Activated T-helper 1 cell treated with anti-CD3 and anti-CD28 coated beads, Interleukin-2, amount 50 U/mL, for 16 hours (primary cell): ENCODE measurements at places on chromosomes 2 and 18.

DNA sequence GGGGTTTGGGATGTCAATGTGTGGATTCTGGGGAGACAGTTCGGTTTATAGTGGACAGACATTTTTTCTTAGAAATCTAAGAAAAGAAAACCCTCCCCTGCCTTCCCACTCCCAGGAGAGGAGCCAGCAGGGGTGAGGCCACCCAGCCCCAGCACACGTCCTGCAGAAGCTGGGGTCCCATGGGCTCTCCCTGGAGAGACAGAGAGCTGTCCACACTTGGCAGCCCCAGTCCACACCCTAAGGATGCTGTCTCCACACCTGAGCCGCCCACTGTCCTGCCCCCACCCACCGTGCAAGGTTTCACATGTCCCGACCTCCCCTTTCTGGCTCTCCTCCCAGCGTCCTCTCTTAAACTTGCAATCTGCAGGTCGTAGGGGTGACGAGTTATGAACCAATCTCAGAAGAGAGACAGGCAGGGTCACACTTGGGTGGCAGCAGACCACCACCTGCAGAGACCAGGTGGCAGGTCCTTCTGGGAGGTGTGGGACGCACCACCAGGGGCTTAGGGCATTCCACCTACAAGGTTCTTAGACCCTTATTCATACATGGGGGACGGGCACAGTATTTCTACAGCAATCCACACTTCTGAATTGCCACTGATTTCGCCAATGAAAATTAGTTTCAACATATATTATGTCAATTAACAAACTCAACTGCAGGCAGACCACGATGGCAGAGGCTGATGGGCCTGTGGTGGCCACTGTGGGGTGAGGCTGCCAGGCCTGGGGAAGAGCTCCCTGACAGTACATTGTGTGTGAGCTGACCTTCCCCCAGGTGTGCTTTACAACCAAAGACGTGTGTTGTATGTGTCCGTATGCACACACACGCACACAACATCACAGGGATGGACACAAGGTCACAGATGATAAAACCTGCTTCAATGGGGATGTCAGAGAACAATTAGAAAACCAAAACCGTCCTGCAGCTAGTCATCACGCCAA, 158.5 kb downstream of the TPO start:
- no peak for DNase-seq

GRCh38 chr2:229563388-229563787, 151.0 kb downstream of the DNER start:
- no peak for DNase-seq

- no peak for DNase-seq
Observed at GRCh38 chr2:228801451-228801850, 469.6 kb downstream of the PID1 start.

- no peak for DNase-seq
Observed at GRCh38 chr2:189584686-189585085, 4.1 kb upstream of the SLC40A1 start.

GRCh38 chr2:215613280-215613679, 177.4 kb upstream of the FN1 start:
- no peak for DNase-seq

DNA sequence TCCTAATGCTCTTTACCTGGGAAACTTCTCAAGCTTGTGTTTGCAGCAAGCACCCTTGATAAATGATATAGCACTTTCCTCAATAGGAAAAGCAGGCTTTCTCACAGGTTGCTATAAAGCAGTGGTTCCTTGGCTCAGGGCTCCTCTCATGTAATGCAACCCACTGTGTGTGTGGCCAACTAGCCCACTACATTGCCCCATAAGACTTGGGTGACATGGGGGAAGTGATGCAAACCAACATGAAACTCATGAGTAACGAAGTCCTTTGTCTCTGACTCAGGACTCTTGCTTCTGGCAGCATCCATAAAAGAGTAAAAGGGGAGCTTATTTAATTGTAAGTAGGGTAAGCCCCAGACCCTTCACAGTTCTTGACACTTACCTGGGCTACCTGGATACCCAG, 106.9 kb downstream of the COL4A4 start:
- DNase-seq: no peak

DNA sequence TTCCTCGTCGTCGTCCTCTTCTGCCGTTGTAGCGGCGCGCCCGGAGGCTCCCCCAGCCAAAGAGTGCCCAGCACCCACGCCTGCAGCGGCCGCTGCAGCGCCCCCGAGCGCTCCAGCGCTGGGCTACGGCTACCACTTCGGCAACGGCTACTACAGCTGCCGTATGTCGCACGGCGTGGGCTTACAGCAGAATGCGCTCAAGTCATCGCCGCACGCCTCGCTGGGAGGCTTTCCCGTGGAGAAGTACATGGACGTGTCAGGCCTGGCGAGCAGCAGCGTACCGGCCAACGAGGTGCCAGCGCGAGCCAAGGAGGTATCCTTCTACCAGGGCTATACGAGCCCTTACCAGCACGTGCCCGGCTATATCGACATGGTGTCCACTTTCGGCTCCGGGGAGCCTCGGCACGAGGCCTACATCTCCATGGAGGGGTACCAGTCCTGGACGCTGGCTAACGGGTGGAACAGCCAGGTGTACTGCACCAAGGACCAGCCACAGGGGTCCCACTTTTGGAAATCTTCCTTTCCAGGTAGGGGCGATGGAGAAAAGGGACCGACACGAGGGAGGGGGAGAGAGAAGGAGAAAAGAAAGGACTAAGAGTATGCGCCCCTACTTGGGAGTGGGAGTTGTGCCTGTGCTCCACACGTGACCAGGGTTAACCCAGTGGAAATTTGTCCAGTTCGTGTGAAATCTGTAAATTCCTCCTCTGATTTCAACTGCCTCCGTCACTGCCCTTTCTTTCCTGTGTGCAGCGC, 800 bp downstream of the HOXD13 start:
- DNase-seq: no peak

GRCh38 chr2:230661072-230661957, 51.3 kb upstream of the CAB39 start:
- no peak for DNase-seq

- no peak for DNase-seq
Observed at GRCh38 chr2:164569378-164569777, 51.9 kb downstream of the GRB14 start.

GRCh38 chr18:34880882-34881834, 160.1 kb upstream of the MAPRE2 start:
- DNase-seq: no peak

- DNase-seq: no peak
Observed at GRCh38 chr2:3198119-3198518, 179.5 kb downstream of the EIPR1 start.

- no peak for DNase-seq
Observed at GRCh38 chr2:146661473-146662096, 1183.2 kb upstream of the ACVR2A start.

- no peak for DNase-seq
Observed at GRCh38 chr2:54114936-54115283, 505 bp upstream of the ACYP2 start.

DNA sequence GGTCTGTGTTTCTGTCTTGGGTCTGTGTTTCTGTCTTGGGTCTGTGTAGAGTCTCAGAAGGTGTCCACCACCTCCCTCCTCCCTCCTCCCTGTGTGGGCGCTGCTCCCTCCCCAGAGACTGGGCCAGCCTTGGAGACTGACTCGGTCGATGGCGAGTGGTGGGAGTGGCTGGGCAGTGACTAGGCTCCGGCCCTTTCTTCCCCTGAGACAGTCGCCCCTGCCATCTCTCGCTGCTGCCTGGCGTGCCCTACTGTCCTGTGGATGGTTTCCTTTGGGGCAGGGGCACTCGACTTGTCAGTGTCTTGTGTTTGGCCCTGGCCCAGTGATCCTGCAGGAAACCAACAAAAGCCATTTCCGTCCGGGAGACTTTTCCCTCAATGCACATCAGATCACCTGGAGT, 215.8 kb downstream of the NDUFA10 start:
- no peak for DNase-seq

GRCh38 chr18:38747153-38747552, 1181.6 kb upstream of the CELF4 start:
- no peak for DNase-seq

DNA sequence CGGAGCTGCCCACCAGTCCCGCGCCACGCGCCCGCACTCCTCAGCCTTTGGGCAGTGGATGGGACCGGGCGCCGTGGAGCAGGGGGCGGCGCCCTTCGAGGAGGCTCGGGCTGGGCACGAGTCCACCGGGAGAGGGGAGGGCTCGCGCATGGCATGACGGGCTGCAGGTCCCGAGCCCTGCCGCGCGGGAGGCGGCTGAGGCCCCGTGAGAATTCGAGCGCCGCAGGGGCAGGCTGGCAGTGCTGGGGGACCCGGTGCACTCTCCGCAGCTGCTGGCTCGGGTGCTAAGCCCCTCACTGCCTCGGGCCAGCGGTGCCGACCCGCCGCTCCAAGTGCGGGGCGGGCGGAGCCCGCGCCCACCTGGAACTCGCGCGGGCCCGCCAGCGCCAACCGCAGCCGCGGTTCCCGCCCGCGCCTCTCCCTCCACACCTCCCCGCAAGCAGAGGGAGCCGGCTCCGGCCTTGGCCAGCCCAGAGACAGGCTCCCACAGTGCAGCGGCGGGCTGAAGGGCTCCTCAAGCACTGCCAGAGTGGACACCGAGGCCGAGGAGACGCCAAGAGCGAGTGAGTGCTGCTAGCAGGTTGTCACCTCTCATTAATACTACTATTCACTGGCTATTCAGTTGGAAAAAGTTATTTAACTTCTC, 3.6 kb upstream of the TTC21B start:
- no peak for DNase-seq

DNA sequence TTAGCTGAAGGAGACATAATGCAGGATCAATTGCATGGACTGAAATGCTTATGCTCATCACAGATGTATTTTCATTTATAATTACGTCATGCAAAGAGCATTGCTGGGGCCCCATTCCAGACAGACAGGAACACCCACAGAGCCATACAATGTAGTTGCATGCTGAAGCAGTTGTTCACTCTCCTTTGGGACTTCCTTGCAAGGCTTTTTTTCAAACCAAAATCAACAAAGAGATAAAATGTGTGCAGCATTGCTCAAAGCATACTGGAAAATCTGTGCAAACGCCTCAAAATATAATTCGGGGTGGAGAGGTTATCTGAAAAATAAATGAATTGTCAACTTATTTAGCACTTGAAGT, 463.2 kb downstream of the CDH2 start:
- DNase-seq: no peak

DNA sequence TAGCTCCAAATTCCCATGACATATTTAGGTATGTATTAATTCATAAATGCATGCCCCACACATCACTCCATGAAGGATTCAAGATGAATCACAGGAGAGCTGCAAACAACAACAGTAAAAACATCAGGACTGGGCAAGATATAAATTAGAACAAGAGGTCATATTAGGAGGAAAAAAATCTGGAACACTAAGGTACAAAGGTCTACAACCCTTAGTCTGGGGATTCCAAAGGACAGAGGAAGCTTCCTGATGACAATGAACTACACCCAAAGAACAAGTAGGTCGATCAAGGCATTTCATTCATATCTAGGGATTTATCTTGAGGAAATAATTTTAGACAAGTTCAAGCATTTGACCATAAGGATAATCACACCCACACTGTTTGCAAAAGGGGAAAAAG, 14.5 kb downstream of the VPS4B start:
- no peak for DNase-seq

DNA sequence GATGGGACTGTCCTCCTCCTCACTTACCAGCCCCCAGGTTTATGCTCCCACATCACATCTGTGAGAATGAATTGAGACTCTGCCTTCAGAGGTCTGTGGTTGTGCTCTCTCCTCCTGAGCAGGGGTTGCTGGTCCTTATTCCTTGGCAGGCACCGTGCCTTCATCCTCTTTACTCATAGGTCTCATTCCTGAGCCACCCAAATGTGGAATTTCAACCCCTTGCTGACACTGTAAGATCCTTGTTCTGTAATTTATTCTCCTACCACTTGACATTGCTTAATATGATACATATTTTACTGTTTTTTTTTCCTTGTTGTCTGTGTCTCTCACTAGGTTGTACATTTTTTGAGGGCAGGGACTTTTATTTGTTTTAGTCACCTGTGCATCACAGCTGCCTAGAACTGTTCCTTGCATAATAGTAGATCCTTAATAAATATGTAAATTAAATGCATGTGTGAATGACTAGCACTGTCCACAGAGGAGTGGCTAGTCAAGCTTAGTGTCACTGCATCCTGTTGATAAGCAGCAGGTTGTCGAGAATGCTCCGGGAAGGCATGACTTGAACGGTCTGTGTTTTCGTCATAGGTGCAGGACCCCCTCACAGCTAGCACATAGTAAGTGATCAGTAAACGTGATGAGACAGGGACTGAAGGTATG, 180.6 kb downstream of the ZNF407 start:
- no peak for DNase-seq

DNA sequence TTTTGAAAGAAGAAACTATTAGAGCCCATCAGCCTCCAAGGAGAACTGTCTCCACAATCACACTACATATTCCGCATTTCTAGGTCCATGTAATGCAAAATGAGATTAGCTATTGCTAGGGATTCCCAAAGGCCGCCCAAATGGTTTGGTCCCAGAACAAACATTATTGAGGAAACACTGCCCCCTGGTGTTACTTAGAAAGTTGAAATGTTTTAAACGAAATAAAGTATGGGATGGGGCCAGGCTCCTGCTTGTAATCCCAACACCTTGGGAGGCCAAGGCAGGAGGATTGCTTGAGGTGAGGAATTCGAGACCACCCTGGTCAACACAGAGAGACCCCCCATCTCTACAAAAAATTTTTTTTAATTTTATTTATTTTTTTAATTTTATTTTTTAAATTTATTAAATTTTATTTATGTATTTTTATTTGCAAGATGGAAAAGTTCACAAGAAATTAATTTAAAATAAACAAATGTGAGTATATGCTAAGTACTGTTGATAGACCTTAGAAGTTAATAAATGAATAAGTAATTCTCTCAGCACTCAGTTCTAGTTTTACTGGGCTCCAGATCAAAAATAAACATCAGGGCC, 5.5 kb downstream of the NHEJ1 start:
- DNase-seq: no peak

- no peak for DNase-seq
Observed at GRCh38 chr2:69437751-69438154, 518 bp upstream of the NFU1 start.

GRCh38 chr2:174192664-174193063, 55.7 kb downstream of the OLA1 start:
- no peak for DNase-seq

DNA sequence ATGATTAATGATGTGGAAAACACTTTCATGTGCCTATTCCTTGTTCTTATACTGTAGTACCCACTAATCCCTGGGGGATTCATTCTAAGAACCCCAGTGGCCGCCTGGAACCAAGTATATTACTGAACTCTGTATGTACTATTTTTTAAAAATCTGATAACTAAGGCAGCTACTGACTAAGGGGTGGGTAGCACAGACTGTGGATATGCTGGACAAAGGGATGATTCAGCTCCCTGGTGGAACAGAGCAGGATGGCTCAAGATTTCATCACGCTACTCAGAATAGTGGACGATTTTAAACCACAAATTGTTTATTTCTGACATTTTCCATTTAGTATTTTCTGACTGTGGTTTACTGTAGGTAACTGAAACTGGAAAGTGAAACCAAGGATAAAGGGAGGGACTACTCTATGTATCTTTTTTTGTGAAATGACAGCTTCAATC, 41.8 kb upstream of the CDC42EP3 start:
- no peak for DNase-seq
